ENCODE measurements at places on chromosomes 6 and 20.

DNA sequence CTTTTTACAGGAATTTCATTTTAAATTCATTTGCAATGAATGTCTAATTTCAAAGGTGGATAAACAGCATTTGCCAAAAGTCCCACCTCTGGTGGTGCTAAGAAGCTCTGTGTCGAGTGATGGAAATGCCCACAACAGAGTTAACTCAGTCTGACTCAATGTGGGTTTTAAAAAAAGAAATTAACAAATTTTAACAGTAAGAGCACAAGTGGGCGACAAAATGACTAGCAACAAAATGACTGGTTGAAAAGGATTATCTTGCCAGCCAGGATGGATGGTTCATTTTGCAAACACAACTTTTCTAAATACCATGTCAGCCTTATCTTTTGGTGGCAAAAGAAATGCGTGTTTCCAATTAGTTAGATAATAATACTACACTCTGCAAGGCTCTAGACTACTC lies 14.3 kb upstream of the TAGAP start:
- DNase-seq = no peak

GRCh38 chr20:7378864-7379605 lies 561.2 kb downstream of the HAO1 start:
- no peak for DNase-seq

- DNase-seq = no peak
Measured at GRCh38 chr20:49260218-49260617, 17.6 kb downstream of the ZNFX1 start.

GRCh38 chr20:60968853-60969720 lies 283.0 kb upstream of the CDH4 start:
- DNase-seq = no peak

DNA sequence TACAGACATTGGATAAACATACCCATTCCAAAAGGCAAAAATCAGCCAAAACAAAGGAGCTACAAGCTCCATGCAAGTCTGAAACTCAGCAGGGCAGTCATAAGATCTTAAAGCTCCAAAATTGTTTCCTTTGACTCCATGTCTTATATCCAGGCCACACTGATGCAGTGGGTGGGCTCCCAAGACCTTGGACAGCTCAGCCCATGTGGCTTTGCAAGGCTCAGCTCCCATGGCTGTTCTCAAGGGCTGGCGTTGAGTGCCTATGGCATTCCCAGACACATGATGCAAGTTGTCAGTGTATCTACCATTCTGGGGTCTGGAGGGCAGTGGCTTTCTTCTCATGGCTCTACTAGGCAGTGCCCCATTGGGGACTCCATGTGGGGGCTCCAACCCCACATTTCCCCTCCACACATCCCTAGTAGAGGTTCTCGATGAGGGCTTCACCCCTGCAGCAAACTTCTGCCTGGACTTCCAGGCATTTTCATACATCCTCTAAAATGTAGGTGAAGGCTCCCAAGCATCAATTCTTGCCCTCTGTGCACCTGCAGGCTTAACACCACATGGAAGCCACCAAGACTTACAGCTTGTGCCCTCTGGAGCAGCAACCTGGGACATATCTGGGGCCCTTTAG lies 35.4 kb upstream of the SENP6 start:
- no peak for DNase-seq

DNA sequence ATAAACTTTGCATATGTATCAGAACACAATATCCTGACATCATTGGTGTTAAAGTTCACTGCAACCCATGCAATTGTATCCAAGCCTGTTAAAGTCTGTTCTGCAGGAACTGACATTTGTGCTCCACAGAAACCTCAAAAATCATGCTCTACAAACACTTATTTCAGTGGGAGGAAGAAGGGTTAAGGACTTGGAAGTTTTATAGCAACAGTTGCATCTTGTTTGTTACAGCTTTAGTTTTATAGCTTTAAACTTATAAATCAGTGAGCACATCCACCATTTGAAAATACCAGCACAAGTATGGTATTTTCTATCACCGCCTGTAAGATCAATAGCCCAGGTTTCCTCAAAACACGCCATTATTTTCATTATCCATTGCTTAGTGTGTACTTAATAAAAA lies 884 bp downstream of the ECT2L start:
- no peak for DNase-seq

DNA sequence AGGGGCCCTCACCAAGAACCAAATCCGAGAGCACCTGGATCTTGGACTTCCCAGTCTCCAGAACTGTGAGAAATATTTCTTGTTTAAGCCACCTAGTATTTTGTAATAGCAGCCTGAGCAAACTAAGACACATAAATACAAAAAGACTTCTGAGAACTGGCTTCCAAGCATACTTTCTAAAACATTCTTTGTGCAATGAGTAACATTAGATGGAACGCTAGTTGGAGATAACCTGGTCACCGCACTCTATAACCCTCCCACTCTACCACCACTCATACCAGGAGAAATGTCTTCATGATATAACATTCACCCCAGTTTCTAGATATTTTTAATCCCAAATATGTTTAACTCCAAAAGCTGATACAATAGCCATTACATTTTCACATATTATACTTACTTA lies 169.5 kb upstream of the THEMIS start:
- DNase-seq = no peak

GRCh38 chr6:154370545-154370944 lies 13.9 kb upstream of the IPCEF1 start:
- DNase-seq = no peak

DNA sequence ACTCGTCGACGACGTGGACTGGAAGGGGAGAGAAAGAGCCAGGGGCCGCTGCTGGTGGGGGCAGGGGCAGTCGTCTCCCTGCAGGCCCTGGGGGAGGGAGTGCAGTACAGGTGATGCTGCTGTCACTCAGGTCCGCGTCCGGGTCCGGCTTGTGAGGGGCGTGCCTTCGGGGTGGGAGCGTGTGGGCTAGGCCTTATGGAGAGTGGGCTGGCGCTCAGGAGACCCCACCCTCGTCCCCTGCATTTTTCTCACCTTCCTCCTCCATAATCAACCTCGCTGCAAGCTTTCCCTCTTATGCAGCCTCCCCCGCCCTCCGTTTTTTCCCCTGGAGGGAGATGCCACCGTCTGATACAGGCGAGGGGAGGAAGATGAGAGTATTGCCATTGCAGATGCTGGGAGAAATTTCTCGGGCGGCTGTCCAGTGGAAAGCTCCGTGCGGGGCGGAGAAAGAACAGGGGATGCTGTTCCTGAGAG lies 632 bp downstream of the PCMT1 start:
- DNase-seq = peak; percentile 72

- no peak for DNase-seq
Measured at GRCh38 chr20:18613553-18613952, 25.7 kb downstream of the DTD1 start.
